ENCODE measurements at places on chromosomes 16 and 17.

GRCh38 chr17:78313735-78314648, 45.9 kb downstream of the SOCS3 start:
- peak; percentile 59 for DNase-seq

GRCh38 chr17:21269394-21269793, 15.1 kb upstream of the MAP2K3 start:
- no peak for DNase-seq

- DNase-seq: no peak
These were observed 51.4 kb upstream of the MNT start for GRCh38 chr17:2452216-2452750.

DNA sequence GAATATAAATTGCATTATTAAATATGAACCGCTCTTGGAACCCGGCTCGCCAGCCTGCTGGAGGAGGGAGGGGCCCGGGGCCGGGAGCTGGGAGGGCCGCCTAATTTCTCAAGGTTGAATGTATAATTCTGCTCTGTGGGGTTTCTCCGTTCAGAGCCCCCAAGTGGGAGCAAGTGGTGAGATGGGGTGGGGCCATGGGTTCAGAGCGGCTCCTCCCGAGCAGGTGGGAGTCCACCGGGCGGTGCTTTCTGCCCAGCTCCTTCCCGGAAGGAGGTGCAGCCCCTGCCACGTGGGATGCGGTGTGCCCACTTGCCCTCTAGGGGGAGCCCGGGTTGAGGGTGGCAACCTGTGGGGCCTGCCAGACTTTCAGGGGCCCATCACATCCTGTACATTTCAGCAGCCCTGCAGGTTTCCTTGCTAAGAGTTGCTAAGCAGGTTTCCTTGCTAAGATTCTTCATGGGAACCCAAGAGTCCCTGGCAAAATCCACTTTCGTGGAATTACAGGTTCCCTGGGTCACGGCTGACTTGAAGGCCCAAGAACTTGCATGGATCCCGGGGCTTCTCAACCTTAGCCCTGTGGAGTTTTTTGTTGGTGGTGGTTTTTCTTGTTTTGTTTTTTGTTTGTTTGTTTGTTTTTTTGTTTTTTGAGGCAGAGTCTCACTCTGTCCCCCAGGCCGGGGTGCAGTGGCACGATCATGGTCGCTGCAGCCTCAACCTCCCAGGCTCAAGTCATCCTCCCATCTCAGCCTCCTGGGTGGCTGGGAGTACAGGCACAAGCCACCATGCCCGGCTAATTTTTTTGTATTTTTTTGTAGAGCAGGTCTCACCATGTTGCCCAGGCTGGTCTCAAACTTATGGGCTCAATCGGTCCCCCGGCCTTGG, 196.7 kb upstream of the GSE1 start:
- no peak for DNase-seq

GRCh38 chr17:45147581-45148182, 593 bp upstream of the HEXIM1 start:
- DNase-seq: peak; percentile 83

DNA sequence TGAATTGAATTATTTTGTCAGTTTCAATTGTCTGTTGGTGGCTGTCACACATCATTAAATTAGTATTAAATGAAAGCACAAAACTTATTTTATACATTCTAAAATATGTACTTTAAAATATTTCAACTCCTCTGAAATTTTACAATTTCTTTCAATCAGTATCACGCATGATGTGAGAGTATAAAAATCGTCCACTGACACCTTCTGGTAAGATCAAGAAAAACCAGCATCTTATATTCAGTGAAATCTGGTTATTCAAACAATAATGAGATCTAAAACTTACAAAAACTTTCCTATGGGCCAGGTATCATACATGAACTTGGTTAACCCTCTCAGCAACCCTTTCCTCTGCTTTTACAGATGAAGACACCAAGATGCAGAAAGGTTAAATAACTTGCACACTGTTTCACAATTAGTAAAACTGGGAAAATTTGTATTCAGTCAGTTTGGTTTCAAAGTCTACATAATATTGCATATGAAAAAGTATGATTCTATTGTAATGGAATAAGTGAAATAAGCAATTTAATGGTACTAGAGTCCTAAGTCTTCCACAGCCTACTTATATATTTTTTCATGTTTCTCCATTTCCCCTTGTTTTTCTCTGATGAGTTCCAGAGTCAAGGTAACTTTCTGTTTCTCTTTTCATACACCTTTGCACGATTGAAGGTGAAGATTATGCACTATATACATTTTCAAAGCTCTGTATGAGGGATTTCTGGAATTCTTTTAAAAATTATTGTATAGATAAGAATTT, 58.7 kb downstream of the EFCAB5 start:
- DNase-seq: no peak

- DNase-seq: no peak
These were observed 66.3 kb upstream of the ENDOV start for GRCh38 chr17:80348551-80349150.

DNA sequence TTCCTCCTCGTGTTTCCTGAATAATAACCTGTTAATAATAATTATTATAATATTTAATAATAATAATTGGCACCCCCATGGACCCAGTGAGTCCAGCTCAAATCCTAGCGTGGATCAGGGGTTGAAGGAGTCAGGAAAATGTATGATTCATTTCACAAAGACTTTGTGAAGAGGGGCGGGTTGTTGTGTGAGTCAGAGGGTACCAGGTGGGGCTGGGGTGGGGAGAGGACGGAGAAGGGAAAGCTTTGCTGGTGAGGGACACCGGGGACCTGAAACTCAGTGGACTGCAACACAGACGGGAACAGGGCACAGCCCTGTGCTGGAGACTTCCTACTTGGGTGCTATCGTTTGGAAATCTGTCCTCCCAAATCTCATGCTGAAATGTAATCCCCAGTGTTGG, 3.1 kb upstream of the ADORA2B start:
- no peak for DNase-seq

Data from NCI-H1092 (cell line).